ENCODE measurements at places on chromosomes 1 and 21.
A peak's percentile ranks its signal among the peaks of the same experiment; 100 is the strongest.

DNA sequence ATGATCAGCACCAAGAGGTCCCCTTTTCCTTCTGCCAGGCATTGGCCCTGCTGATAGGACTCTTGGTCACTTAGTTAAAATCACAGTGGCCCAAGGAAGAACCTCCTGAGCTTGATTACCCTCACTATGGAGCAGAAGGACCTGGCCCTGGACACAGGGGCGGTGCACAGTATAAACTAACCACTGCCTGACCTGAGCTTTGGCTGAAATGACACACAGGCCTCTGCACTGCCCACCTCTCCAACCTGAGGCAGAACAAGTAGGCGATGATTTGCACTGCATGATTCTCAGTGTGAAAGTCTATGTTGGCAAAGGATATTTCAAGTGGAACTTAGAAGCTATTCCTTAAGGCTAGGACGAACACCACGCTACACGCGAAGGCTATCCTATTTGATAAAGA is 48.5 kb downstream of the CAPN2 start:
- no peak for DNase-seq

- no peak for DNase-seq
These were observed 7.0 kb downstream of the BCAN start for GRCh38 chr1:156648951-156649350.

- no peak for DNase-seq
These were observed 42.9 kb downstream of the ATP1A1 start for GRCh38 chr1:116415699-116416533.

DNA sequence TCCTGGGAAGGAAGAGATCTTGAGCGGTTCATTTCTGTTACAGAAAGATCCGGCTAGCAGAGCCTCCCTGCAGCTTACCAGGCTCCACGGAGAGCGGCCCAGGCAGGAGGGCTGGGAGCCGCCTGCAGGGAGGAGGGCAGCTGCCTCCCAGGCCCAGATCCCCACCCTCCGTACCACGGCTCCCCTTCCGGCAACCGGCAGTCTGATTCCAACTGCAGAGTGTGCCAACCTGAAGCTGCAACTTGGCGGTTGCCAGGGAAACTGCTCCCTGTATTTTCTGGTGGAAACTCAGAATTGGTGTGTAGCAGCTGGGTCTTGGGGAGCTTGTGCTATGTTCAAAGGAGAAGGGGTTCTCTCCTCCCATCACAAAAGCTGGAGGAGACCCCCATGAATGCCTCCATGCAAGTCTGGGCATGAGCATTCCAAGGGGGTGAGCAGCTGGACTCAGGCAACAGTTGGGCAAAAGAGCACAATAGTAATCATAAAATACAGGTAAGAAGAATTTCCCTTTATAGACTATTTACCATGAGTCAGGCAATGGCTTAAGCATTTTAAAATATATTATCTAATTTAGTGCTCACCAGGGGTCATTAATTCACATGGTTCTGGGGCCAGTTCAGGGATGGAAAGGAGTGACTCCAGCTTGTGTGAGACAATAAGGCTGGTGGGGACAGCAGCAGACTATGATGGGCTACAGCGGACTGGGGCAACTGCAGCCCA is 46.1 kb upstream of the KAZN start:
- DNase-seq: no peak

DNA sequence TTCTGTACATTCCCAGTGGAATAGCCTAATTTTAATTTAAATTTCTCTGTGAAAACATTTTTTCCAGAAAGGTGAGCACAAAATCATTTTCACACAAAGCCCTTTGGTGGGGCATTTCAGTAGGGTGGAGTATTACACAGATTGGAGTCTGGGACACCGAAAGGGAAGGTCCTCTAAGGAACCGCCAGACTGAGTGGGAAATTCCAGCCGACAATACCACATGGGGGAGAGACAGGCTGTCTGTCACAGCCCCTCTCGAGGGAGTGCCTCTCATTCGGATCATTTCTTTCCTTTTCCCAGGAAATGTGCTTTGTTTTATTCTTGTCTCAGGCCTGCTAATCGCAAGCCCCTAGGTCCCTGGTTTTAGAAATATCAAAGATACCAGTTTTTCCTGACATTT is 150.6 kb upstream of the HOOK1 start:
- DNase-seq: no peak

DNA sequence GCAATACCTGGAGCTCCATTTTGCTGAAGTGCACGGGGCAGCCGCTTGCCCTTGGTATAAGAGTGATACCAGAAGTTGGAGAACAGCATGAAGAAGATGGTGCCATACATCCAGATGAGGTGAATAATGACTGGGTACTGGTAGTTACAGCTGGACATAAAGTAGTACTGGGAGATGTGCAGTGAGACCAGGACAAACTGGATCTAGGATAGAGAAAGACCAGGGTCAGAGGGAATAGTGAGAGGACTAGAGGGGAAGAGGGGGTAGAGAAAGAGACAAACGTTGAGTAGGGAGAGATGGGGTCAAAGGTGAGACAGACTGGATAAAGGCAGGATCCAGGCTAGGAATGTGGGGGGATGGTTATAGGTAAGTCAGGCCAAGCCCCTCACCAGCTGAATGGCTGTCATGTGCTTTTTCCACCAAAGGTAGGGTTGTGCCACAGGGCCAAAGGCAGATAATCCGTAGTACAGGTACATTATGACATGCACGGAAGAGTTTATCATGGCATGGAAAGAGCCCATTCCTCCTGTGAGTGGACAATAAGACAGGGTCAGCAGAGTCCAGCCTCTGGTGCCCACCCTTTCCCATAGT is 3.8 kb downstream of the ELOVL1 start:
- DNase-seq: no peak

DNA sequence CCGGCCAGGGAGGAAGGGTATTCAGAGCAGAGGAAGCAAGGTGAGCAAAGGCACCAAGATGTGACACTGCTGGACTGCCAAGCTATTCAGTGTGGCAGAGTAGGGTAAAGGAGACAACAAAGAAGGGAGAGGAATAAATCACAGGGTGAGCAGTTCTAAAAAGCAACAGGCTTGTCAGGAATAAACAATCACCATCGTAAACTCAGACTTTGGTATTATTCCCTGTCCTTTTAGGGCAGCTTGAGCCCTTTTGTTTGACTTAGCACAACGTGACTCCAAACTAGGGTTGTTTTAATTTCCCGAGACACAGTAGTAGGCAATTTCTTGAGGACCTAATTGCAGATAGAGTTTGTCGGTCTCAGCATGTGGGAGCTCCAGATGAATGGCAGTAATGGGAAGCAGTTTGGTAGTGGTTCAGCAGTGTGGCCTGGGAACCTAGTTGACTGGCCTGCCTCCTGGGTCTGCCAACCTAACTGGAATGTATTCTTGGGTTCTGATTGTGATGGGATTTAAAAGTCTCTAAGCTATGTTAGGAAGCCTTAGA is 4.3 kb downstream of the CR1L start:
- no peak for DNase-seq

- DNase-seq: no peak
These were observed 34.1 kb upstream of the RGL1 start for GRCh38 chr1:183770816-183771128.

GRCh38 chr1:92916899-92917298 is 44.4 kb downstream of the DIPK1A start:
- no peak for DNase-seq

GRCh38 chr1:46605232-46605631 is 1.2 kb upstream of the MKNK1 start:
- no peak for DNase-seq

- DNase-seq: no peak
These were observed 44.2 kb downstream of the ARHGEF11 start for GRCh38 chr1:157001304-157001703.

DNA sequence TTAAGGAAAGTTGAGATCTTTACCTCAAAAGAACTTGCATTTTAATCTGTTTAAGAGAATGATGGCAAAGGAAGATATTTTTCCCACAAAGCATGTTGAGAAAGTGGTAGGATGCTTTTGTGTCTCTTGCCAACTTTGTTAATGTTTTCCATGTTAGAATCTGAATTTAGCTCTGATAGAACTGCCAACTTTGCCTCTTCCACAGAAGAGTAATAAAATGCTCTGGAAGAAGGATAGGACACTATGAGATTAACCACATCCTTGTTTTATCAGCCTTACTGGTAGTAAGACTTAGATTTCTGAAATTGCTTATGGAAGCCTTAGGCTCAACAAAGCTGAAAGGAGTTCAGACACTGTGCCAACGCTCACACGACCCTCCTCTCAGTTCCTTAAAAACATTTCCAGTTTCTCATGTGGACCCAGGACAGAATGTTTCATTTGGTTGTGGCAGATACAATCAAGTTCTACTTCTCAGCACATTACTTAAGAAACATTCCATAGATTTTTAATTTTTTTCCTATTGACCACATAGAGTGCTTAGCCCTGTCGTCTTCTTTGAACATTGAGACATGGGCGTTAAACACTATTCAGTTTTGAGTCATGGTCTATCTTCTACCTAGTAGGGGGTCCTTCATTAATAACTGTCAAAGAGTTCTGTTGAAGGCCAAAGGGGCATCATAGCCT is 59.0 kb downstream of the MTR start:
- DNase-seq: no peak

DNA sequence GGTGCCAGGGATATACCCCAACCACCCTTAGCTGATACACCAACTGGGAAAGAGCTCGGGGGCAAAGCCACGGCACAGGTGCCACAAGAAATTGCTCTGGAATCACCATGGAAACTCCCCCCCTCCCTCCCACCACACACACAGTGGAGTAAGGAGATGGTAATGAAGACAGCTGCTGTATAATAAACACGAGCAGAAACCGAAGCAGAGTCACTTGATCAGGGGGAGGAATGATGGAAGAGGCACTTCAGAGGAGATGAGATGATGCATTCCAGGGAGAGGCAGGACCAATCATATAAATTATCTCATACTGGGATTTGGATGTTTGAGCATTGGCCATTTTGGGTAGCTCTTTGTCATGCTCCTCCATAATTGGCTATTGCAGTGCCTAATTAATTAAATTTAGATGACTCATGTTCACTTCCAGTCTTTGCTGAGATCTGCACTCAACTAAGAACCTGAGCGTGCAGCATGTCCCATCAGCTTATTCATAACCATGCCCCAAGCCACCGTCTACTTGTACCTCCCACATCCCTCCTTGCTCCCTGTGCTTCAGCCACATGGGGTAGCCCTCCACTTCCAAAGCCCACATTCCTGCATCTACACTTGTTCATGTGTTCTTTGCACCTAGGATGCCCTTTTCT is 189.5 kb downstream of the ZSCAN20 start:
- DNase-seq: no peak

- DNase-seq: no peak
These were observed 18.1 kb downstream of the MX2 start for GRCh38 chr21:41379901-41380300.

DNA sequence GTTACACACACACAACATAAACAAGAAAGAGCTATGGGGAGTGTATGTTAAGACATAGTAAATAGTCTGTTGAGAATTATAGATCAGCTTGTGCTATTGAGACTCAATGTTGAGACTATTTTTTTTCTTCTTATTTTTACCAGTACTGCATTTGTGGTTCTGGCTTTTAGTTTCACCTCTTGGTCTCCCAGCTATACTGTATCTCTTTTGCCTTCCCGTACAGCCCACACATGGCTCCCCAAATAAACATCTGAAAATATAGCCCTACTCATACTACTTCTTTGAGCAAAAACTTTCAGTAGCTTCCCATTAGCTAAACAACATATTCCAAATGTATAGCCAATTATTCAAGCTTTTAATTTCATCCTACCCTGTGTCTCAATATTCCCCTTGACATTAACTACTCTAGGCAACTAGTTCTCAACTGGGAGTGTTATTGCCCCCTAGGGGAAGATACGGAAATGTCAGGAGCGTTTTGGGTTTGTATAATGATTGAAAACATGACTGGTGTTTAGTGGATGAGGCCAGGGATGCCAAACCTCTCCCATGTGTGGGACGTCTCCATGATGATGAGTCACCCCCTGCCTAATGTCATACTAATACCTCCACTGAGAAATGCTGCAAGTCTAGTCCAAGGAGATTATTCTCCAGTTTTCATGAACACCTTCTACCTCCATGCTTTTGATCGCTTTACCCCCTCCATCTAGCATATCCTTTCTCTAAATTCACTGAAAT is 6.8 kb downstream of the RPE65 start:
- DNase-seq: peak; percentile 61

GRCh38 chr1:110785612-110786011 is 87.3 kb upstream of the CD53 start:
- DNase-seq: no peak

GRCh38 chr1:116763787-116764465 is 9.7 kb downstream of the CD2 start:
- DNase-seq: no peak

DNA sequence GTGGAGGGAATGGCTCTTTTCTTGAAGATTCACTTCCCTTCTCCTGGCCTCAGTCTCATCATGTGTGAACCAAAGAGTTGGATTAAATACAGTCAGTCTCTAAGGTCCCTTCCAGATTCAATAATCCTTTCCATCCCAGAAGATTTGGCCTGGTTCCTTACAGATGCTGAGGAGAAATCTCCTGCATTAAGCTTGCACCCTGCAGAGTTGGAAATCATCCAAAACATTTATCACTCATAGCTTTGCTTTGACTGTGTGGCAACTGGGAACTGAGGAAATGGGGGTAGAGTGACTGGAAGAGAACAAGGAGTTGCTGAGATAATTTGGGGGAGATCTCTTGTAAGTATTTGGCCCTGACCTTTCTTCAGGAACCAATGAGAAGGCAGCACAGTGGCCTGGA is 220.5 kb upstream of the SGIP1 start:
- no peak for DNase-seq

DNA sequence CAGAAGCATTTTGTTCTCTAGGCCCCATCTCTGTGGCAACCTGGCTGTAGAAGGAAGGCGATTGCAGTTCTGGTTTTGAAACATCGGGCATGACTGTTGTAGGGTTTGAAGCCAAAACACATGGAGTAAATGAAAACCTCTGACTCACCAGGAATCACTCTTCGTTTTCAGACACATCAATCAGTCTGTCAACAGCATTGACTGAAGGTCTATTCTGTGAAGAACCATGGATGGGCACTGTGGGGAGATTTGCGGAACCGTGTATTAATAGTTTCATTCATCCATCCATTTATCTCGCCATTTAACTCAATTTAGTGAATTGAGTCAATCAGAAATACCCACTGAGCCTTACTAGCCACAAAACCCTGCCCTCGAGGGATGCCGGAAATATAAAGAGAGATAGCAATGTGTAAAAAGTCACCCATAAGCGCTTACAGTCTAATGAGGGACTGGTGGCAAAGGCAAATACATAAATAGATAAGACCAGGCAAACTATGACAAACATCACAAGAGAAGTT is 364.6 kb upstream of the PROX1 start:
- DNase-seq: no peak

- DNase-seq: no peak
These were observed 350.0 kb upstream of the RUNX1 start for GRCh38 chr21:35399002-35399530.

DNA sequence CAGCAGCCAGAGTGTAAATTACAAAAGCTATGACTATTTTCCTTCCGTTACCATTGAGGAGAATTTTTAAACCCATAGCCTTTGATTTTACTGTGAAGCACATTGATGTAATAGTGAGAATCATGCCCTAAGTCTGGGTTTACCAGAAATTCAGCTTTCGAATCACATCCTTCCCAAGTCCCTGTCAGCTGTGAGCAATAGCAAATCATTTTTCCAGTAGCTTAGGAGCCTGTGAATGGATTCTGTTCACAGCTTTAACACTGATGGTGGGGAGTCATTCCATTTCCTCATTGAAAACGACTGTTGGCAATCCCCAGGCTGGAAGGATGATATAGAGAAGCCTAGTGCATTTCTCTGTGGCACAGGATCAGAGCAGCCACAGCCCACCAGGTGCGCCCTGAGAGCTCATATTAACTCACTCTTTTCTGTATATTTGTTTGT is 82.2 kb upstream of the C1orf105 start:
- DNase-seq: no peak

- DNase-seq: peak; percentile 7
These were observed 1.1 kb upstream of the ERRFI1 start for GRCh38 chr1:8026976-8027747.

GRCh38 chr1:59743324-59744091 is 71.2 kb upstream of the HOOK1 start:
- DNase-seq: peak; percentile 46
